ENCODE measurements at places on chromosomes 4 and X.

GRCh38 chr4:140743194-140743931 is 12.8 kb downstream of the TBC1D9 start:
- no peak for DNase-seq

- no peak for DNase-seq
Observed at GRCh38 chr4:59068722-59069418, 1958.7 kb upstream of the IGFBP7 start.

GRCh38 chrX:107542500-107542899 is 85.8 kb upstream of the PRPS1 start:
- DNase-seq: no peak

- no peak for DNase-seq
Observed at GRCh38 chr4:158020734-158021346, 152.0 kb downstream of the GASK1B start.
